Stimulated activated CD8-positive, alpha-beta memory T cell treated with anti-CD3 and anti-CD28 coated beads, Interleukin-15, amount 100 ng/mL, for 48 hours (primary cell): ENCODE measurements at places on chromosomes 2 and 18.

- no peak for DNase-seq
Measured at GRCh38 chr2:183859129-183859528, 734.9 kb downstream of the NUP35 start.

GRCh38 chr2:213415093-213415492 is 130.8 kb downstream of the SPAG16 start:
- no peak for DNase-seq

DNA sequence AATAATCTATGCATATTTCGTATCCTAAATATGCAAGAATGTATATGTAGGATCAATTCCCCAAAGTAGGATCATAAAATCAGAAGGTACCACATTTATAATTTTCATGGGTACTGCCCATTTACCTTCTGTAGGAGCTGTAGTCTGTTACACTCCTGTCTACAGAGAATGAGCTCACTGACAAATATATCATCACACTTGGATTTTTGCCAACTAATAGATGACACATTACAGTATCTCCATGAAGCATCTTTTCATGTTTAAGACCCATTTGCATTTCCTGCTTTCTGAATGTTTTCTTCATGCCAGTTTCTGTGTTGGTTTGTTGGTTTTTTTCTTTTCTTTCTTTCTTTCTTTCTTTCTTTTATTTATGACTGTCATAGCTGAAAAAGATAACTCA is 70.9 kb upstream of the EML6 start:
- DNase-seq = no peak

DNA sequence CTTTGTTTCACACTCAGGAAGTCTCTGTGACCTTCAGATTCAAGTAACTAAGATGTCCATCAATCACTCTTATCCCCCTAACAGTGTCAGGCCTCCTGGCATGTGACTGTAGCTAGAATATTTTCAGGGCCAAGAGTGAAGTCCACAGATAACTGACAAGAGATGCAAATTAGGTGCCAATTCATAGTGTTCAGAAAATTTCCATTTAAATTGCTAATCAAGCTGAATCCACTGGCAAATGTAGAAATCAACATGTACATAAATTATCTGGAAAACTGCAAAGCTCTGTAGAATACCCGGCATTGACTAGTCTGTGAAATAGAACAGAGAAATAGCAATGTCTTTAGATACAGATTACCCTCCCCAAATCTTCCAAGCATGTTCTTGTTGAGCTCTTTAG is 38.6 kb upstream of the ARL4C start:
- DNase-seq = no peak

GRCh38 chr2:72155737-72156136 is 8.1 kb upstream of the CYP26B1 start:
- no peak for DNase-seq

GRCh38 chr18:3029215-3029952 is 16.4 kb upstream of the LPIN2 start:
- no peak for DNase-seq

DNA sequence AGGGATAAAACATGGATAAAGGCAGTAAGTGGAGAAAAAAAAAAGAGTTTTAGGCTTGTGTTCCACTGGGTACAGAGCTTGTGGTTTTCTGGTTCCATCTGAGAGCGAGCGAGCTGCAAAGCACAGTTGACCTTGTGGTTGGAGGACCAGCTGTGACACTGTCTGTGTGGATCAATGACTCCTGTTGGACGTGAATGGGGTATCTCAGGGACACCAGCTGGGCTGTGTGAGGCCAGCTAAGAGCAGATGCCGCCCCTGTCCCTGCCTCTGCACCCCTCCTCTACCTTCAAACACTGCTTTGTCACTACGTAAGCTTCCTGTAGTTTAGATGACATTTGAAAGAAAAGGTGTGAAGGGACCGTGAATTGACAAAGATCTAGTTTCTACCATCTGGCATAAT is 67.8 kb downstream of the QPCT start:
- no peak for DNase-seq

DNA sequence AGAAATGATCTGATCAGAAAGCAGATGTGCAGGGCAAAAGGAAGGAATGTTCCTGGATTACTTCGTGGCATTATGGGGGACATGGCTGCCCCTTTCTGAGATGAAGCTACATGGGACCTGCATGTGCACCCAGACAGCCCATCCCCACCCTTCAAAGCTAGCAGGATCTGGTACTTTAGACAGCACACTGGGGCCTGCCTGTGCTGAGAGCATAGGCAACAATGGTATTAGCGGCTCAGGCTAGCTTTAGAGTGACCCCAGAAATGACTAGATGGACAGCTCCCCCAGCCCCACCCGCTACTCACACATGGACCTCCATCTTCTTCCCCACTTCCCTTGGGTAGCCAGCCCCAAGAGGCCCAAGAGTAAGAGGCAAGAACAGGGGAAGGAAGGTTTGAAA is 61.5 kb upstream of the NFE2L2 start:
- DNase-seq = no peak

DNA sequence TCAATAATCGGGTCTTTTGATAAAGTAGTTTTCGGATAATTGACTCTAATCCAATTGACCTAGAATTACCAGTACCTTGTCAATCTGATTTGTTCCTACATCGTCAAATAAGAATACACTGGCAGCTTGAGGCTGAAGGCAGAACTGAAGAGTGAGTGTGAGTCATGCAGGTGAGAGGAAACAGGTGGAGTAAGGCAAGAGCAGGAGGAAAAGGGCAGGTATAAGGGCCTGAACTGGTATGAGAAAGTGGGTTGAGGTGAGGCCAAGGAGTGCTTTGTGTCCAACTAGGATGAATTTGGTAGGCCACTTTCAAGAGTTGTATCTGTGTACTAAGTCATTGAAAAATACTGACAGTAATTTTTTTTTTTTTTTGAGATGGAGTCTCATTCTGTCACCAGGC is 186.0 kb downstream of the ZNF385B start:
- no peak for DNase-seq

DNA sequence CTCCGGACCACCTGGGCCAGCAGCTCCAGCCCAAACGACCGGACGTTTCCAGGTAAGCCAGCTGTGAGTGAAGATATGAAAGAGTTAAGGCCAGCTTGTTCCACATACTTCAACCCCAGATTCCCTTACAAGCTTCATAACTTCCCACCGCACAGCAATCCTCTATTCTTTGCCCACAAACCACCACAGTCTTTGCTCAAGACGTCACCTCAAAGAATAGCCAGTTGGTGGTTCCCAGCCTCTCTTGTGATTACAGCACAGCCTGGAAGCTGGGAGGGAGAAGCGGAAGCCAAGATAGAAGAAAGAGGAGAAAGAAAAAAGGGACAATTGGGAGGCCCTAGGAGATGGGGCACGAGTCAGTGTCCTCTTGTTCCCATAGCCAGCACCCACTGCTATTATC is 70.6 kb downstream of the NRP2 start:
- DNase-seq = no peak

DNA sequence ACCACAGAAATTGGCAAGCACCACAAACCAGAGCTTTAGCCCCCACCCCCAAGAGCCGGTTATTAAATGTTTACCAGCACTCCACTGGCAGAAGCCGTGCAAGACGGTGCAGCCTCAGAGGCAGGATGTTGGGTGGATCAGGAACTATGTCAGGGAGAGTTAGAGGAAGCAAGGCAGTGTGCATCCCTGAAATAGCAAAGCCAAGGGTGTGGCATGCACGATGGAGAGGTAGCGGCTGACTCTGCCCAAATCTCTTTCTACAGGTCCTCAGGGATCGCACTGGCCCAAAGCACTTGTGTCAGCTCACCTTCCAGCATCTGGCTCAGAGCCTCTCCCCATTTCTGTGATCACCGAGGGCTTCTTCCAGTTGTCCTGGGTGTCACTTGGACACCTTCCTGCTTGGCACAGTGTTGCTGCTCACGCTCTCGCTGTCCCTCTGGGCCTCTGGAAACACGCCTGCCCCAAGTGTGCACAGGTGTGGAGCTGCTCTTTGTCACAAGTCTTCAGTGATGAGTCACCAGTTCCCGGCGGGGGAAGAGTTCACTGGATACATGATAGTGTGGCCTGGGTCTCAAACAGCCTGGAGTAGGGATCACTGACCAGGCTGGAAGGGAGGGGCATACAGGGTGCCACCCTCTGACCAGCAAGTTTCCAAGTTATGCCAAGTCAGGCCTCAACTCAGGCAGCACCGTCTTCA is 17.3 kb upstream of the B3GNT7 start:
- DNase-seq = no peak

DNA sequence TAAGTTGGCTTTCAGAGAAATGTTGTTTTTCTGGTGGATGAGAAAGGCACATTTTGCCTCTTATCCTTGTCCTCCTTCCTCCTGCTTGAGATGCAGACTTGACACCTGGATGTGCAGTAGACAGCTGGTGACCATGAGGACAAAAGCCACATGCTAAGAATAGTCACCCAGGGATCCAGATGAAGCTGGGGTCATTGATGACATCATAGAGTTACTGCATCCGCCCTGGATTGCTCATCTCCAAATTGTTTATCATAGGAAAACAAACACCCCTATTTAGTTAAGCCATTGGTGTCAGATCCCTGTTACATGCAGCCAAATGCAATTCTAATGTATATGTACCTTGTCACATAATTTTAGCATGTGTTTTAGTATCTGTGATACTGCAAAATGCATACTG is 16.3 kb upstream of the SLC1A4 start:
- DNase-seq = no peak

- DNase-seq = no peak
Measured at GRCh38 chr2:15653806-15654726, 62.4 kb downstream of the DDX1 start.

DNA sequence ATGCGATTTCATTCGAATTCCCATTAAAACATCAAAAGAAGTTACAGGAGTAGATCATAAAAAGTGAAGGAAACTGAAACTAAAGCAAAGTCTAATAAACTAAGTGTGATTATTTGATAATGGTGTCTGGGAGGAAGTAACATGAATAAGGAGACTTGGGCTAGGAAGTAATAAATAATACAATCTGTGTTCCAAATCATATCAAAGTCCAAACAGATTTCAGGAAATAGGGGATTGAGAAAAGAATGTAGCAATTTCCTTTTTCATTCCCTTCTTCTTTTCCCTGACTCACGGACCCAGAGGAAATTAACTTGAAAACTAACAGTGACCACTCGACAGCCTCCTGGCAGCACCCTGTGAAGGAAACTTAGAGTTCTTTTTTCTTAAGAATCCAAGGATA is 758.4 kb upstream of the GCFC2 start:
- no peak for DNase-seq
